ENCODE measurements at places on chromosomes 3 and 15.

DNA sequence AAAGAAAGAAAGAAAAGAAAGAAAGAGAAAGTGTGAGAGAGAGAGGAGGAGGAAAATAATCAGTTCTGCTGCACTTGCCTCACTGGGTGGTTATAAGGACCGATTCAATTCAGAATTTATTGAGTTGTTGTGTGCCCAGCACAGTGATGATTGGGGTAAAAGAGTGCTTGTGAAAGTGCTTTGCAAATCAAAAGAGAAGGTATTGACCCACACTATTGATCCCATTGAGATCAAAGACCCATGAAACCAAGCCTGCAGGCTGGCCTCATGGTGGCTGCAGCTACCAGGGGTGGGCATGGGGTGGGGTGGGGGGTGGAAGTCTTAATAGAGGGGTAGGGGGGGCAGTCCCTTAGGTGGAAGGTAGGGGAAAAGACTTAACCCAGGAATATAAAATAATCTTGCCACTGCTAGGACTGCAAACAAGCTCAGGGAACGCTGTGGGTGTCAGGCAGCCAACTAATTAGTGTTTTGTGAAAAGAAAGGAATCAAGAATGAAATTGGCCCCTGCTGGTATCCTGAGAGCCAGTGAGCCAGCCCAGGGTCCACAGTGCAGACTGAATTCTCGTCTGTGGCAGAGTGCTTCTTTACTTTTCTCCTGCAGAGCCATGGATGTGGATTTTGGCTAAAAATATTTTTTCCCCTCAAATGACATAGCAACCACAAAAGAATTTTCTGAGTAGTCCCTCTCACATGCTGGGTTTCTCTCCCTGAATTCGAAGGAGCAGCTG, 34.2 kb downstream of the CLEC3B start:
- DNase-seq = no peak

GRCh38 chr3:48684054-48684349, 1.7 kb downstream of the NCKIPSD start:
- no peak for DNase-seq

- DNase-seq = no peak
Observed at GRCh38 chr15:55824857-55825613, 82.1 kb upstream of the PRTG start.

DNA sequence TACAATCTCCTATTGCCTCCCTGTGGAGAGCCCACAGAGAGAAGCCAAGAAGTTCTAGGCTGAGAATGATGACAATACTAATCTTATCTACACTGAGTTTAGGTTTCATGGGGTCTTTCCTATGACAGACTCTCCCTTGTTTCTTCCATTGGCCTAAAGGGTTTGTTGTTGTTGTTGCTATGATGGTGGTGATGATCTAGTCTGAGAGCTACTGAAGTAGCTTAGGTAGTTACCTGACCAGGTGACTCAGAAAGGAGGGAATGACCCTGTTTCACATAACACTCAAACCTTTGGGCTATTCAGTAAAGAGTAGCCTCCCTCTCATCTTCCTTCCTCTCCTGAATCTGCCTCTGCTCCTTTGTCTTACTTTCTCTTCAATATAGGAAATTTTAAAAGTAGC, 170.2 kb downstream of the GMNC start:
- no peak for DNase-seq

DNA sequence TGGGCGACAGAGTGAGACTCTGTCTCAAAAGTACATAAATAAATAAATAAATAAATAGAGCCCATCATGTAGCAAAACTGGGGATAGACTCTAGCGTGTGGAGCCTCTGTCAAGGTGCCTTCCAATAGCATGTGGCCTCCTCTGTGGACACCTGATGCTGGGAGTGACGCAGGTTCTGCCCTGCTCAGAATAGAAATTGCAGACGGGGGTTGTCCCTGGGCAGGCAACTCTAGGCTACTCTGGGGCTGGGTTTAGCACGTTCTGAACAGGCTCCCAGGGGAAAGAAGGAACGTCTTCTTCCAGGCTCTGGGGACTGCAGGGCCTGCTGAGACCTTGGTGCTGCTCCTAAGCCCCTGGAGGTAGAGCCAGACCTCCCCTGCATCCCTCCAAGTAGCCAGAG, 65.3 kb downstream of the EPHB3 start:
- no peak for DNase-seq

GRCh38 chr3:128069271-128069670, 17.0 kb downstream of the SEC61A1 start:
- no peak for DNase-seq

DNA sequence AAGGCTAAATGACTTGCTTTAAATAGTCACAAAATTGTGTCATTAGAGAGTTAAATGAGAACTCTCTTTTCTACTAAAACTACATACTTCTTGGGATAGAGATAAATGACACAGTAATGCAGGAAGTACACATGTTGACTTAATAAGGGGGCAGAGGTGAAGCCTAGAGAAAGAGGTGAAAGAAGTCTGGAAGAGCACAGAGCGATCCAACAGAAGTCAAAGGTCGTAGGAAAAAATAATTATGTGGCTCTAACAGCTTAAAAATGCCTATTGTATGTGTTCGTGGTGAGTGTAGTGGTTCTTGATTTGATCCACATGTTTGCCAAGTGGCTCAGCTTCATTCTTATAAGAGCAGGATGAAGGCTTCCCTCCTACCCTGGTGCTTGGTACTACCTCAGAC, 61.7 kb downstream of the TMEM212 start:
- no peak for DNase-seq

DNA sequence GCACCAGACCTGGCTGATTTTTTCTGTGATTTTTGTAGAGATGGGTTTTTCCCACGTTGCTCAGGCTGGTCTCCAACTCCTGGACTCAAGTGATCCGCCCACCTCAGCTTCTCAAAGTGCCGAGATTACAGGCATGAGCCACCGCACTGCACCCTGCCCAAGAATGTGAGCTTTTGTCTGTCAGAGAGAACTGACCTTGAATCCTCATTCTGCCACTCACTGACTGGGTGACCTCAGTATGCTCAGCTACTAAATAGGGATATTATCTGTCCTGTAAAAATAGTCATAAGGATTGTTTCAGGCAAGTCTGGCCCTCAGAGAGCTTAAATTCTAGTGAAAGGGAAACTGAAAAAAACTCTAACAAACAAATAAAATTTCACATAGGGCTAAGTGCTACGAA, 2.1 kb upstream of the RFT1 start:
- DNase-seq = no peak

- no peak for DNase-seq
Observed at GRCh38 chr15:97502038-97502437, 458.5 kb upstream of the ARRDC4 start.

GRCh38 chr3:188692700-188693099, 479.1 kb upstream of the TPRG1 start:
- DNase-seq = no peak

- DNase-seq = no peak
Observed at GRCh38 chr3:94937980-94938379, 875.1 kb downstream of the NSUN3 start.

DNA sequence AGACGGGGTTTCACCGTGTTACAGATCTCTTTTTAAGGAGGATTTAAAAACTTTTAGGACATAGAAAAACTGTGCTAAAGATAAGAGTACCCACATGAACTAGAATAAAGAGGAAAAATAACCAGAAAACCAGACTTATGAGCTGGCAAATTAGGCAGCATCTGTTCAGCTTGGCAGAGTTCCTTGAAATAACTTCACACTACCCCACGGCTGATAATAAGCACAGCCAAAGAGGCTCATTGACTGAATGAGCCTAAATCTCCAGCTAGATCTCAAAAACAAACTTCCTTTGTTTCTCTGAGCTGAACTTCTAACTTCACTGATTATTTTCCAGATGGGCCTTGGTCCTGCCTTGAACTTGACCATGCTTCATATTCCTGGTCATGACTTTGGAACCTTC, 26.7 kb upstream of the PIK3R4 start:
- no peak for DNase-seq

- no peak for DNase-seq
Observed at GRCh38 chr3:184030536-184030935, 1.0 kb upstream of the HTR3D start.

DNA sequence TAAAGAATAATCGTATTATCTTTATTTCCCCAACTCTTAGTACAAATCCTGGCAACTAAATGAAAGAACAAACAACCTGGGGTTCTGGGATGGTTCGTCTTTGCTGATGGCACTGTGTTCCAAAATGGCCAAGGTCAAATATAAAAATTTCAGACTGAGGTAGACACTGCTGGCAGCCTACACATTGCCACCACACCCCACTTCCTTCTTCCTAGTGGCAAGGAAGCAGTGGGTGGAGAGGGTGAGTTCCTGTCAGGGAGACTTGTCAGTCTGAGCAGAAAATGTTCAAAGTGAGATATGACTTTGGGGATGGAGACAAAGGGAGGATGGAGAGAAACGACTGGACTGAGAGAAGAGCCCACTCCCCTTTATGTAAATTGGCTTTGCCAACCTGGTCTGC, 69.6 kb downstream of the LMCD1 start:
- DNase-seq = no peak

DNA sequence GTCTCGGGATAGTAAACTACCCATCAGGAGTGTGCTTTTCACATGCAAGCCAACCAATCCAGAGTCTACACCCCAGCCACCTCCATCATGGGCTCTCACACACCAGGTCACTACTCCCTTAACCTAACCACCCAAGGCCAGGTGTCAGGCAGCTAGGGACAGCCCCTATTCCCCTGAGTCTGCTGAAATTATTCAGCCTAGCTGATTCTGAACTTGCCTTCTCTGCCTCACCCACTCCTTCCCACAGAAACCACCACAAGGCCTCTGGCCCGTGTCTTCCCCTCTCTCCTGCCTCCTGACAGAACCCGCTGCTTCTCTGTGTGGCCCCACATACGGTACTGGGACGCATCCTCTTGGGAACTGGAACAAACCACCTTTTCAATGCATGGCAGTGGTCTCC, 82.1 kb downstream of the PCSK6 start:
- no peak for DNase-seq

DNA sequence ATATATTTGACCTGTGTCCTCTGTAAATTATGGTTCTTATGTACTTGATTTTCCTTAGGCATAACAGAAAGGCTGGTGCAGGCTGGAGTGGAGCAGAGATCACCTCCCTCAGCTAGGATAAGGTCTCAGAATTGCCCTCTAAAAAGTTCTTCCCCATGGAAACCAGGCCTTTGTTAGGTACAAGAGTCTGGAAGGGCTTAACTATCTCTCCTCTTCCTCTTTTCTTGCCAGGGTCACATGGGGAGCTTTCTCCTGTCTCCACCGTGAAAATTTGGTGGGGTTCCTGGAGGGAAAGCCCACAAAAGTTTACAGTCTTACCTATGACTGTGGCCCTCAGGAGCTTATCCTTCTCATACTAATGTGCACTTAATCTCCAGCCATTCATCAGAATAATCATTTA, 633.2 kb downstream of the MCTP2 start:
- no peak for DNase-seq

DNA sequence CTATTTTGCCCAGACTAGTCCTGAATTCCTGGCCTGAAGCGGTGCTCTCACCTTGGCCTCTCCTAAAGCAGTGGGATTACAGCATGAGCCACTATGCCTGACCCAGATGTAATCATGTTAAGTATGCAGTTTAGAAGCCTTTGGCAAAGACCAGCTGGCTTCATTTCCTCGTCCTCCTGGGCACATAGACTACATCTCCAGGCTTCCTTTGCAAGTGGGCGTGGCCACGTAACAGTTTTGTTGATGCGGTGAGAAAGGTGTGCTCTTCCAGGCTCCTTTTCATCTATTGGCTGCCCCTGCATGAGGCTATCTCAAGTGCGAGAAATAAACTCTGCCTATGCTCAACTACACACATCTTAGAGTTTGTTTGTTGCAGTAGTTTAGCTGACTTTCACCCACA, 13.0 kb downstream of the SV2B start:
- no peak for DNase-seq

- DNase-seq = peak; percentile 98
Observed at GRCh38 chr3:4493014-4493940, at the start of gene ITPR1. TSS of gene ITPR1 (plus strand) at chr3:4493348. CDS start at chr3:4516492, 23,144 bp downstream.

GRCh38 chr15:27081676-27082418, 110.9 kb downstream of the GABRG3 start:
- DNase-seq = no peak

DNA sequence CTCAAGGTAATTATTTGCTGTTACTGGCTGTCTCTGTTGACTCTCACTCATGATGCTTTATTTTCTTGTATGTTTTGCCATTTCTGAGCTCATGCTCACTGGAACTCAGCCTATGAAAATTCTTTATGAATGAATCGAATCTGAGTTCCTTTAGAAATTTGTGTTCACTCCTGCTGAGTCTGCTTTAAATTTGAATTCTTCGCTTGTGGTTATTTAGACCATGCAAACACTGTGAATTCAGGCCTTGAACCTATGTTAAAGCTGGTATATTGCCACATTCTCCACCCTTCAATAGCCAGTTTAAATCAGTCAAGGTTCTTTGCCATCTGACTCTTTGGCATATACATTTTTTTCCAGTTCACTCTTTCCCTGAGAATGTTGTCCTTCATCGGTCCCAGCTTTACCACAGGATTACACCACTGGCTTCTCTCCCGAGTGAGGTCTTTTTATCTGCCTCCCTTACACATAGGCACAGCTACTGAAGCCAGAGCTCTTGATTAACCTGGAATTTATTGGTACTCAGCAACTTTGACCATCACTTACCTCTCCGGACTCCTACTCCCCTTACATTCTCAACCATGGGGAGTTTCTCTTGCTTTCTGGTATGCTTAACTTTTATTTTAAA, 400.6 kb downstream of the VPS13C start:
- no peak for DNase-seq

- no peak for DNase-seq
Observed at GRCh38 chr3:46903341-46904302, 26.1 kb downstream of the PTH1R start.

- DNase-seq = no peak
Observed at GRCh38 chr3:129360171-129360611, 68.2 kb downstream of the EFCAB12 start.

DNA sequence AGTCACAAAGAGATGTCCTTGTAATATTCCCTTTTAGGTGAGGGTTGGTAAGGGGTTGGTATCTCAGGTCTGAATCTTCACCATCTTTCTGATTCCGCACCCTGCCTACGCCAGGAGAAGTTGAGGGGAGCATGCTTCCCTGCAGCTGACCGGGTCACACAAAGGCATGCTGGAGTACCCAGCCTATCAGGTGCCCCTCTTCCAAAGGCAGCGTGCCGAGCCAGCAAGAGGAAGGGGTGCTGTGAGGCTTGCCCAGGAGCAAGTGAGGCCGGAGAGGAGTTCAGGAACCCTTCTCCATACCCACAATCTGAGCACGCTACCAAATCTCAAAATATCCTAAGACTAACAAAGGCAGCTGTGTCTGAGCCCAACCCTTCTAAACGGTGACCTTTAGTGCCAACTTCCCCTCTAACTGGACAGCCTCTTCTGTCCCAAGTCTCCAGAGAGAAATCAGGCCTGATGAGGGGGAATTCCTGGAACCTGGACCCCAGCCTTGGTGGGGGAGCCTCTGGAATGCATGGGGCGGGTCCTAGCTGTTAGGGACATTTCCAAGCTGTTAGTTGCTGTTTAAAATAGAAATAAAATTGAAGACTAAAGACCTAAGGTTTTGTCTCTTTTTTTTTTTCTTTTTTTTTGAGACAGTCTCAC, 19.8 kb downstream of the TYRO3 start:
- no peak for DNase-seq

DNA sequence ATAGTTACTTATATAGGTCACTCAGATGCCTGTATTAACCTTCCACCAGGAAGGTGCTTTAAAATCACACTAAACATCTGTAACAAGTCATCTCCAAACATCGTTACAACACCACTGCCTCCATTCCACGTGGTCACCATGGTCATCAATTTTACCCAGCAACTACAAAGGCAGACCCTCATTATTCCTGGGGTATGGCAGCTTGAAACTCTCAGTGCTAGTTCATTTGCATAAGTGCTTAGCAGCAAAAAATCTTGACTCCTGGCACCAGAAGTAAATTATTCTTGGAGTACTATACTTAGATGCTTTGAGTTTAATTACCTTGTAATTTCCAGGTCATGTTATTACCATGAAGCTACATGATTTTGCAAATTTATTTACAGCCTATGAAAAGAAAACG, 250.6 kb downstream of the KBTBD8 start:
- no peak for DNase-seq
